Activated CD8-positive, alpha-beta memory T cell treated with anti-CD3 and anti-CD28 coated beads, Interleukin-2, amount 10 ng/mL, durations not matched to agents 7 days and 5 days (primary cell): ENCODE measurements at places on chromosomes 2 and 18.
A peak's percentile ranks its signal among the peaks of the same experiment; 100 is the strongest.

DNA sequence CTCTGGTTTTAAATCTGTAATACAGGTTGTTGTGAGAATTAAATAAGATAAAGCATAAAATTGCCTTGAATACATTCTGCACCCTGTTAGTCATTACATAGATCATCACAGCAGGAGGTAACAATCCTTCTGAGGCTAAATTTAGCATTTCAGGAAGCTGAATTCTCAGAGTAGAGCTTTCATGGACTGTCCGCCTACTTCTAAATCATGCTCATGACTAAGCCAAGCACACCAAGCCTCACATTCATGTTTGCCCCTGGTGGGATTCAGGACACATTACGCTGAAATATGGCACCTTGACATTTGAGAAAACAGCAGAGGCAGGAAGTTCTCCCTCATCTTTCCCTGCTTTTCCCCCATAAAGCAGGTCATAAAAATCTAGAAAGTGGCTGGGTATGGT, 16.6 kb upstream of the PIK3C3 start:
- DNase-seq: no peak

GRCh38 chr2:88082781-88083180, 15.2 kb downstream of the SMYD1 start:
- DNase-seq: no peak

- no peak for DNase-seq
These were observed 32.6 kb upstream of the NPC1 start for GRCh38 chr18:23618862-23619387.

GRCh38 chr2:156918410-156918809, 339.1 kb upstream of the GALNT5 start:
- no peak for DNase-seq

- DNase-seq: peak; percentile 48
These were observed 14.0 kb downstream of the ANXA4 start for GRCh38 chr2:69755862-69756467.

- no peak for DNase-seq
These were observed 22.0 kb downstream of the IL1RL2 start for GRCh38 chr2:102208774-102209173.

DNA sequence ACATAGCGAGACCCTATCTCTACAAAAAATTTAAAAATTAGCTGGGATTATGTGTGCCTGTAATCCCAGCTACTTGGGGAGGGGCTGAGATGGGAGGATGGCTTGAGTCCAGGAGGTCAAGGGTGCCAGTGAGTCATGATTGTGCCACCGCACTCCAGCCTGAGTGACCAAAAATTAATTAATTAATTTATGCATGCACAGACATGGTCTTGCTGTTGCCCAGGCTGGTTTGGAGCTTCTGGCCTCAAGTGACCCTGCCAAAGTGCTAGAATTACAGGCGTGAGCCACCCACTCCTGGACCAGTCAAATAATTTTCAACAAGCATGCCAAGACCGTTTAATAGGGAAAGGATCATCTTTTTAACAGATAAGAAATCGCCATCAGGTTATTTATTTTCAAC, 57.7 kb upstream of the TFCP2L1 start:
- no peak for DNase-seq

DNA sequence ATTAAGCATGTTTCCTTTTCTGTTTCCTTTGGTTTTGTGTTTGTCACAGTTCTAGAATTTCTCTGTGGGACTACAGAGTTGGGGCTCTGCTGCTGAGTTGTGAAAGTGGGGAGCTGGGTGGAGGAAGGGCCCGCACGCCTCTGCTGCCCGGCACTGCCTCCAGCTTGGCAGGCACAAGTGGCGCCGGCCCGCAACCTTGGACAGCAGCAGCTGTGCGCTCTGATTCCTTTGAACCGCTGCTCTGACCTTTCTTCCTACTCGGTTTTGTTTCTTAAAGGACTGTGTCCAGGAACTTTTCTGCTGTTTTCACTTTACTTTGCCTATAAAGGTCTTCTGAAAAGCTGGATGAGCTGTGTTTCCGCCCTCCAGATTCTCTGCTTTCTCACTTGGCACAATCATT, 137.6 kb upstream of the ALPP start:
- DNase-seq: no peak

- DNase-seq: no peak
These were observed 8.6 kb upstream of the MALL start for GRCh38 chr2:110124038-110124825.

DNA sequence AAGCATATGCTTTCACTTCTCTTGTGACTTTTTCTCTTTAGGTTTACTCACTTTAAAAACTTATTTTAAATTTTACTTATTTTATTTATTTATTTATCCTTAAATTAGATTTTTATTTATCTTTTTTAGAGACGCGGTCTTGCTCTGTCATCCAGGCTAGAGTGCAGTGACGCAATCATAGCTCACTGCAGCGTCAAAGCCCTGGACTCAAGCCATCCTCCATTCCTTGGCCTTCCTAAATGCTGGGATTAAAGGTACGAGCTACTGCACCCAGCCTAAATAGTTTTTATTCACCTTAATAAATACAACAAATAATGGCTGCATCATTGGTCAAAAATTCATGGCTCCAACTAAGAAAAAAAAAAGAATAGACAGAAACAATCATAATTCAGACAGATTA, 415.7 kb upstream of the FIGN start:
- DNase-seq: no peak

DNA sequence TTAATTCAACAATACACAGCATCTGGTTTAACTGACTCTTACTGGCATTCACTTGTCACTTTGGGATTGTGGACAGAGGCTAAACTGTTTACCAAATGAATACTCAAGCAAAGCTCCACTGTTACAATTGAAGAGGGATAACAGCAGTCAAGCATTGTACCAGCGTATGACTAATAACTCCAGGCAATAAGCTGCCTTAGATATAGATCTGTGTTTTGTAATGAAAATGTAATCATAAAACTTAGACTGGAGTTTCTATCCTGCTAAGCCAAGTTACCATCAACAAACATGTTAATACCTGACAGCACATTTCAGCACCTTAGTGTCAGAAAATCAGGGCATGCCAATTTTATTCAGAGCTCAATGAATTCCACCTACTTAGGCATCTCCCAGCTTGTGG, 889.5 kb downstream of the EPHA4 start:
- DNase-seq: no peak

- no peak for DNase-seq
These were observed 72.1 kb downstream of the CABLES1 start for GRCh38 chr18:23207191-23207955.

- DNase-seq: no peak
These were observed 81.1 kb downstream of the ASB1 start for GRCh38 chr2:238507836-238508235.

DNA sequence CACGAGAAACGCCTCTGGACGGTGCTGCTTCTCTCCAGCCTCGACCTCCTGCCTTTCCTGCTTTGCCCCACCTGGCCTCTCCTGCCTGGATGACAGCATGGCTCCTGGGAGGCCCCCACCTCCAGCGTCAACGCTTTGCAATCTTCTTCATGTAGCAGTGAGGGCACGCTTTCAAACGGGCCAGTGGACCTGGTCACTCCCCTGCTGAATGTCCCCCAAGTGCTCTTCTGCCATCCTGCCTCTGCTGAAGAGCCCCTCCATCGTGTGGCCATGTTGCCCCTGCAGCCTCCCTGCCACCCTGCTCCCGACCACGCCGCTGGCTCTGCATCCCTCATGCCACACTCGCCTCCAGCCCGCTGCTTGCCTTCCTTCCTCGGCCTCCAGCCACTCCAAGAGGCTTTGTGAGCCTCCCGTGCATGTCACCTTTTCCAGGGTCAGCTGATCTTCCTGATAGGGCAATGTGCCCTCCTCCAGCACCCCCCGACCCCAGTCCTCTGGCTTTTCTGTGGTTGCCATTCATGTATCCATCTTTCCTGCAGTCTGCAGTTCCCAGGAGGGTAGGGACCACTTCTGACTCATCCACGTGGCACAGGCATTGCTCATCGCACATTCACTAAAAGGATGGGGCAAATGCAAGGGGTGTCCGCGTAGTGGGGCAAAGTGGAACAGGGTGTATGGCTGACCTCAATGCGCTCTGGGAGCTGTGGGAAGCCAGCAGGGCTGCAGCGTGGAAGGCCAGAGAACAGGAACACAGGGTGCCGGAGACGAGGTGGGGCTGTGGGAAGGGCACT, 268.8 kb downstream of the TWIST2 start:
- no peak for DNase-seq

DNA sequence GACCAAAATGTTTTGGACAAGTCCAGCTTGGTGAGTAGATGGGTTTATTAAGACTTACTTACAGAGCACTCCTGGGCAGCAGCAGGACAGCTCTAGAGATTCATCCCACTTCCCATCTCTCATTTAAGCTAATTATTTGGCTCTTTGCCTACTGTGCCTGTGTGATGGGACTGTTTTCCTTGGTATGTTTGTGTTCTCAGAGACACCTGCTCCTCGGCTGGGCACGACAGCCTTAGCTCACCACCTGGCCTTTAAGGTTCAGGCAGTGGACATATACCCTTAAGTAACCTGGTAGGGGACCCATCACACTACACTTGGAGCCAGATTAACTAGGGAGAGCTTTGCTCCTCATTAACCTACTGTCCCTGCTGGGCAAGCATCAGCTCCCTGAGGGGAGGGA, 41.7 kb upstream of the EFEMP1 start:
- DNase-seq: no peak

- DNase-seq: no peak
These were observed 383.1 kb upstream of the ID2 start for GRCh38 chr2:8298783-8299182.

- no peak for DNase-seq
These were observed 330.2 kb upstream of the FANCL start for GRCh38 chr2:58571181-58571852.

DNA sequence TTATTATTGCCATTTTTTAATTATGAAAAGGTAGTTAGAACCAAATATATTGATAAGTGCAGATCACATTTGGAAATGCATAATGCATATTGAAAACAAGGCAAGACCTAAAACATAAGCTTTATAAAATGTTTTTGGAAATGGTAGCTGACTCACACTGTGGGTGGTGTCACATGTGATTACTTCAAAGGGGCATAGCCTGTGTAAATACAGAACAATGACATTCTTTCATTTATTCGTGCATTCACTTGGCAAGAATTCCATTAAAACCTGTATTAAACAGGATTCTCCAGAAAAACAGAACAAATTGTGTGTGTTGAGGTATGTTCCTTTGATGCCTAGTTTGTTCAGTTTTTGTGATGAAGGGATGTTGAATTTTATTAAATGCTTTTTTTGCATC, 427.3 kb upstream of the ST6GAL2 start:
- no peak for DNase-seq

DNA sequence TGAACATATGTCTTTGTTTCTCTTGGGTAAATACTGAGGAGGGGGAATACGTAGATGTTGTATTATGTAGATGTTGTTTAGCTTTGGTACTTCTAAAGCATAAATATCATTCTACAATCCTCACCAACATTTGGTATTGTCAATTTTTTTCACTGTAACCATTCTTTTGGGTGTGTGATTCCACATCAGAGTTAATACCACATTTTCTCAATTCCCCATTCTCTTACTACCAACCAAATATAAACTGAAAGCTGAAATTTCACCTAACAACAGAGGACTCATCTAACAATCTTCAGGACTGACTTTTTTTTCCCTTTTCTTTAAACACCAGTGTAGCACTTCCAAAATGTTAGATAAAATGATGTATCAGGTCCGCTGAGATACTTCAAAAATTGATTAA, 120.7 kb upstream of the RIOK3 start:
- no peak for DNase-seq

DNA sequence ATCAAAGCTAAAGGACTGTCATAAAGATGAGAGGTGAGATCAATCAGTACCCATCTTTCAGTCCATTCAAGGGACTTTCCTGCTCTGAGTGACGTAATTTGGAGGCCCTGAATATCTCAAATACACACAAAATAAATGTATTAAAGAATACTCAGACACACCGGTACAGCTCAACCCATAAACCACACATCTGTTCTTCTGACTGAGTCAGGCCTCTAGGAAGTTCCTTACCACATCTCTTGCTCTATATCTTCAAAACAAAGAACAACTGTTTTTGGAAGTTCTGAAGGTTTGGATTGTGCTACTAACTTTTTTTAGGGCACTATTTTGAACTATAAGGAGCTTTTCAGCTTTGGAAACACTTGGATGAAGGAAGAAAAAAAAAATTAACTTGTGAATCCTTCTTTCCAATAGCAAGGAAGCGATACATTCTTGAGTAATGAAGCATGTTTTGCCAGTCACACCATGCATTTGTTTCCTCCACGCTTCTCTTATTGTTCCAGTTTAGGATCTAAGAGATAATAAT, 866.5 kb upstream of the VRK2 start:
- DNase-seq: no peak

GRCh38 chr2:171407030-171407675, 26.6 kb downstream of the METTL8 start:
- DNase-seq: peak; percentile 56

DNA sequence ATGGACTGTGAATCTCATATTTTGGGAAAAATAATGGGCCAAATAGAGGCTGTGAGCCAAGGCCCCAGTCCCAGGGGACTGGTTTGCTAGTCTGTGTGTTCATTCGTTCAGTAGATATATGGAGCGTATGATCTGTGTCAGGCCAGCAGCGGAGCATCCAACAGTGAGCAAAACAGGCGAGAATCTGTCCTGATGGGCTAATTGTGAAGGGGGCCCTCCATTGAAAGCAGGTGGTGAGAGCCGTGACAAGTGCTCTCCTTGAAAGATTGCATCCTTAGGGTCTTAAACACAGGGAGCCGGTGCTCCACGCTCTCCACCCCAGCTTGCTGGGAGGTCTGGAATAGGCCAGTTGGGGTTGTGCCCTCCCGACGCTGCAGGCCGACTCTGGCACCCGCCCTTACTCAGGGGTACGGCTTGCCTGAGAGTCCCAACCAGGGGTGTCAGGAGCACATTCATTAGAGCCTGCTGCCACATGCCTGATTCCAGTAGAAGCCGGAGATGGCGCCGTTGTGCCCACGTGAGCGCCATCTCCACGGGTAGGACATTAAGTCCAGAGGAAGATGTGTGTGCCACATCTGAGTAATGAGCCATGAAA, 213.3 kb downstream of the SH3RF3 start:
- DNase-seq: peak; percentile 29

GRCh38 chr2:226411727-226412360, 387.8 kb downstream of the IRS1 start:
- no peak for DNase-seq

DNA sequence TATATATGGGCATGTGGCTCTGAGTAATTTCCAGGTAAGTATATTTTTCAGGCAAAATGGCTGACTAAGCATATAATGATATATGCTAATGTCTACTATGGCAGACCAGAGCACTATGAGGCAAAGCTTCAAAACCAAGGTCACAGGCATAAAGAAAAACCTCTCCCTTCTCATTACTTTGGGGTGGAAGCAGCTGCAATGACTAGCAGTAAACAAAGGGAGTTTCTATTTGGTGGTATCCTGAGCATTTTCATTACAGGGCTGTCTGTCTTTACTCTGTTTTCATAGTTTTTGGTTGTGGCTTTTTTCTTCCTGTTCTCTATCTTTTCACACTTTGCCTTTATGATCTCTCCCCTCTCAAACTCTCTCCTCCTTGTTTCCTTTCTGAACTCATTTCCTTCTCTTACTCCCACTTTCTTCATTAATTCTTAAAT, 15.6 kb downstream of the PDE6D start:
- no peak for DNase-seq

- DNase-seq: no peak
These were observed 124.9 kb downstream of the B3GNT2 start for GRCh38 chr2:62320657-62321357.

- DNase-seq: no peak
These were observed 24.6 kb downstream of the INSIG2 start for GRCh38 chr2:118112771-118113334.
